ENCODE measurements at places on chromosomes 5 and 9.

DNA sequence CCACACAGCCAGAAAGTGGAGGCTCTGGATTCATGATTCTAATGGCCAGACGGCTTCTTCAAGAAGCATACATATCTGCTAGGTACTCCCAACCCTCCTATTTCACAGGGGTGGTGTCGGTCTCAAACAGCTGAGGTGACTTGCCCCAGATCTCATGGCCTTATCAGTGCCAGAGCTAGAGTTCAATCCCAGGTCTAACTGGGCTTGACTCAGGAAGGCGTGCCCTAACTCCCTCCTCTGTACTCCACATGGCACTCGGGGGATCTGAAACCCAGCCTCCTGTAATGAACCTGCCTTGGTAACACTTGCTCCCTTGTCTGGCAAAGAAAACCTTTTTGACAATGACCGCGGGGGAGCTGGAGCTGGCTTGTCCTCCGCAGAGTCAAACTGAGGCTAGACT lies 2.1 kb downstream of the QRFP start:
- DNase-seq: no peak

DNA sequence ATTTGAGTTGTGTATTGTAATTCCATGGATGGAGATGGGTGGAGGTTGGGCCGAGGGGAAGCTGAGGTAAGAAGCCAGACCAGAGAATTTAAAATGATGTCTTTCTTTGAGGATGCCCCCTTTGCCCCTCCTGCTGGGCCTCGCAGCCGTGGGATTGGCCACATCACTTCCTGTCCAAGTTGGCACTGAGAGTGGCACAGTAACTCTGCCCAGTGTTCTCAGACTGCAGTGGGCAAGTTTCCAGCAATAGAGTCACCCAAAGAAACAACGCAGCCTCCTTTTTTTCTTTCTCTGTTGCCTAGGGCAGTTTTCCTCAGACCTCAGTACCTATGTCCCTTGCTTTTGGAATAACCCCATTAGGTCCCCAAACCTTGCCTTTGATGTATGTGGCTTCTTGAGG lies 306.6 kb upstream of the DMRT1 start:
- DNase-seq: no peak

DNA sequence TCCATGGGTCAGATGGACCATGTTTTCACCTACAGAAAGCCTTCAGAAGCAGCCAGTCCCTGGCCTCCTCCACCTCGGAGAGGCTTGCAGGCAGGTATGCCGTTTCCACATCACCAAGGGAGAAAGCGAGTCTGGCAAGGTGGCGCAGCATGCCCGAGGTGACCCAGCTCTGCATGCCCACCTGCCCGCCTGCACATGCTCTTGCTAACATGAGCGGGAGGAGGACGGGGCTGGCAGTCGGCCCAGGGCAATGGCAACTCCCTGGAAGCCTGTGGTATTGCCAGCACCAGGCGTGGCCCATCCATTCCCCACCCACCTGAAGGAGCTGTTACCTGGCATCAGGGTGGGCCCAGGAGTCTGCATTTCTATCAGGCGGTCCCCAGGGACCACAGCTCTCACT lies 3.3 kb upstream of the NINJ1 start:
- no peak for DNase-seq

- DNase-seq: no peak
These were observed 166.4 kb downstream of the TLE1 start for GRCh38 chr9:81522716-81523551.

GRCh38 chr5:7659420-7659819 lies 191.5 kb downstream of the CFAP90 start:
- no peak for DNase-seq

- DNase-seq: peak; percentile 24
These were observed 5.1 kb upstream of the CAST start for GRCh38 chr5:96657068-96657467.

- DNase-seq: no peak
These were observed 6.1 kb upstream of the PANK3 start for GRCh38 chr5:168585119-168585856.

DNA sequence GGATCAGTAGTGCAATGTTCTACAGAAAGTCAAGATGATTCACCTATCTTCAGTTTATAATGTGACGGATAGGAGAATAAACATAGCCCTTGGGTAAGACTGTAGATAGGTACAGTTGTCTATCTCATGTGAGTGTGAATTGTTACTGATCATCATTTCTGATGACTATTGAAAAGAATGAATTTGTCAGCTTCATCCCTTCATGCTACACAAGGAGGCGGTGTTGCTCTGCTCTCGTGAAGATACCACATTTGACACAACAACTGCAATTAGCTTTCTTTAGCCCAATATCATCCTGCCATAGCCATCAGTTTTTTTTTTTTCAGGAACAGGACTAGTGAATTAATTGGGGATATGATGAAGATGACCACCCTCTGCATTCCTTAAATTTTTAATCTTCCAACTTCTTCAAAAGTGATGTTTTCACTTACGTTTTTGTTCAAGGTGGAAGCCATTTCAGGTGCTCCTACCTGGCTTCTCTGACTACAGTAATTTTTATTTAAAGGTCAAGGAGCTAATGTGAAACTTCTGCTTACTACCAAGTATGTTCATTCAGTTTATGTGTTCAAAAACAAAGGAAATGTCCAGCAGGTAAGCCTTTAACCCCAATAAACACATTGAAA lies 152.9 kb upstream of the MOCS2 start:
- no peak for DNase-seq

GRCh38 chr5:127746756-127747155 lies 43.6 kb downstream of the CCDC192 start:
- DNase-seq: no peak

DNA sequence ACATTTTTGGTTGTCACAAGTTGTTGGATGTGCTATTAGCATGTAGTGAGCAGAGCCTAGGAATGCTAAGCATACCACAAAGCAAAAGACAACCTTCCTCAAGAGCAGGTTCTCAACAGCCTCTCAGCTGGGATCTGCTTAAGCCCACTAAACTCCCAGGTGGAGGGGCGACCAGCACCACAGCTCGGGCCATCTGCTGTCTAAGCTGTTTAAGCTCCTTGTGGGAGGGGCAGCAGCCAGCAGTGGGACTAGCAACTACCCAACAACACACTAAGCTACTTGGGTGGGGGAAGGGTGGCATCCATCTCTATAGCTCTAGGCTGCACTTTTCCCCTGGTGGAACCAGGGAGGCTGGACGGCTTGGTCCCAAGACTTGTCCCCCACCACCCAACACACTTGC lies 1052.7 kb upstream of the ARRDC3 start:
- no peak for DNase-seq

DNA sequence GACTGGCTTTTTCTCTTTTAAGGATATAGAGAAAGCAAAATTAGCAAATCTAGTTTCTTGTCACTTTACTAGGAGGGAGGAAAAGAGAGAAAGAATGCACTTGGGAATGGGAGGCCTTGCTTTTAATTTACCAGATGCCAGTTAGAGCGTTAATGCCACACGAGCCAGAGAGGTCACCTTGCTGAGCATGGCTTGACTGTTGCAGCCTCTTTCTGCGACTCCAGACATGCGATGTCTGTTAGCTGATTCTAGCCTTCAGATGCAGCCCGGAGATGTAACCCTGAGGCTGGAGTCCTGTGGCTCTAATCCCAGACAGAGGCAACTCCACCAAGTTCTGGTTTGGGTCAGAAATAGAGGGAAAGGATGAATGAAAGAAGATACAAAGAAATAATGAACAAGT lies 152.5 kb downstream of the TRIO start:
- no peak for DNase-seq

GRCh38 chr9:107404161-107404560 lies 85.4 kb downstream of the KLF4 start:
- DNase-seq: no peak

DNA sequence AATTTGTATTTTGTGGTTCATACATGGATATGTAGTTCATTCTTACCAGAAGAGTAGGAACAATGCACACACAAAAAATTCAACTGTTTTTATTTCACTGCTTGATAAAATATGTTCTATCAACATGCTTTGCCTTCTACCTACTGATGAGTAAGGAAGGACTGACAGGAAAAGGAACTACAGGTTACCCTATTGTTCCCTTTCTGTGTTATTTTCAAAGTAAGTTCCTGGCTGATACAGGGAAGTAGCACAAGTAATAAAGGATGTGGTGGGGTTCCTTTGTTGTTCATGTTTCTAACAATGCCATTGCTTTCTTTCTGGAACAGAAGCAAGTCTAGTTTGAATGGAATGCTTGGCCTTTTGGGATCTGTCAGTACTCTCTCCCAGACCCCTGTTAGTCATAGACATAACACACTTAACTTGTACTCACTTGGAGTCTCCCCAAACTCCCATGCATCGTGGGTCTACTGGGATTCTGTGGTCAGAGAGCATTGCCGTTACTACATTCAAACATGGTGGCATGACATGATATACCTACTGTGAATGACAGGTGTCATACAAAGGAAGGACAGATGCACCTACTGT lies 20.2 kb upstream of the ALDOB start:
- DNase-seq: no peak

- DNase-seq: no peak
These were observed 97.5 kb downstream of the MARCHF11 start for GRCh38 chr5:16082053-16082452.
